ENCODE measurements at places on chromosomes 5 and 9.
A peak's percentile ranks its signal among the peaks of the same experiment; 100 is the strongest.

GRCh38 chr9:120478208-120478607 lies 101.8 kb downstream of the CDK5RAP2 start:
- DNase-seq = no peak

- no peak for DNase-seq
Measured at GRCh38 chr9:132287256-132287760, 67.5 kb downstream of the SETX start.

GRCh38 chr9:101093620-101094019 lies 65.1 kb downstream of the PLPPR1 start:
- no peak for DNase-seq

- DNase-seq = no peak
Measured at GRCh38 chr9:70169222-70169621, 89.6 kb upstream of the SMC5 start.

DNA sequence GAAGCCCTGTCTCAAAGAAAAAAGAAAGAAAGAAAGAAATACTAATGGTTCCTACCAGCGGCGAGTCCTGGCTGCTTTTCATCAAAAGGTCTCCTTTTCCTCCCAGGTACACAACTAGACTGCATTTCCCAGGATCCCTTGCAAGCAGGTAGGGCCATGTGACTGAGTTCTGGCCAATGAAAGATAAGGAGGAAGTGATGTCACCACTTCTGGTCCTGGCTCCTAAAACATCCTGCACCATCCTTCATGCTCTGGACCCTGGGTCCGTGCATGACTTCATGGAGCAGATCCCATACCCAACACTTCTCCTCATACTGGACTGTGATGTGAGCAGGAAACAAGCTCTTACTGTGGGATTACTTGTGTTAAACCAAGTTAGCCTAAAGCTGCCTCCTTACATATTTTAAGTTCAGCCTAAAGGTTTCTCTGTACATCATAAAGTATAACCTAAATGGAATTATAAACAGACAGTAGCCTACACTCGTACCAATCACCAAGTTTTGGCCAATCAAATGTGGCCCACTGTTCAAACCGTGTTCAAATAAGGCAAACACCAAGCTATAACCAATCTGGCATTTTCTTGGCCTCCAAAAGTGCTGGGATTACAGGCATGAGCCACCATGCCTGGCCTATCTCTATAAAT lies 30.2 kb upstream of the FUBP3 start:
- no peak for DNase-seq

GRCh38 chr5:161483721-161484120 lies 62.8 kb downstream of the GABRB2 start:
- DNase-seq = no peak

GRCh38 chr9:133273098-133273497 lies 1.9 kb downstream of the ABO start:
- DNase-seq = no peak

DNA sequence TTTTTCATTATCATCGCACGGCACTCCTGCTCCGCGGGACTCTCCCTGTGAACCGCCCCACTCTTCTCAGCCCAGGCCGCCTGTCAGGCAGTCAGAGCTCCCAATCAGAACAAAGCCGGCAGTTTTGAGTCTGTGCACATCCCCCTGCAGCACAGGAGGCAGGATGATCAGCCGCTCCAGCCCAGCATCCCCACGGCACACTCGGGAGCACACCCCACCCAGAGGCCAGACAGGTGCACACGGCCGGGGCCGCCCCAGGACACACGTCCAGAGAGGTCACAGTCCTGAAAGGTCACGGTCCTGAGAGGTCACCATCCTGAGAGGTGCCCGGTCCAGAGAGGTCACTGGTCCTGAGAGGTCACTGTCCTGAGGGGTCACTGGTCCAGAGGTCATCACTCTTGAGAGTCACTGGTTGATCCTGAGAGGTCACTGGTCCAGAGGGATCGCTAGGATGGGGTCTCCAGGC lies 8.4 kb downstream of the TPPP start:
- no peak for DNase-seq

- no peak for DNase-seq
Measured at GRCh38 chr5:10668697-10669096, 92.3 kb downstream of the DAP start.

DNA sequence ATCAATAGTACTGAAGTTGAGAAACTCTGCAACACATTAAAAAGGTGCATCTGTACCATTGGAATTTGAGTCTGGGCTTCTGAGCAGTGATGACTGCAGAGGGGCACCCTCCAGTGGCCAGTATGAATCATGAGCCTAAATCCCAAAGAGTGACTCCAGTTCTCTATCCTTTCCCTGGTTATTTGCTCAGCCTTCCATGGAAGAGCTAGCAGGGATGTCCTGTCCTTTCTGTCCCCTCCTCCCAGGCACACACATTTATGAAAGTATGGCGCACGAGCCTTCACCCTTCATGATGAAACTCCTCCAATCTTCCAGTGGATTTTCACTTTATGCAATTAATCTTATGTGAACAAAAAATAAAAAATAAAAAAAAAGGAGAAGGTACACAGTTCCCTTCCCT lies 81.0 kb downstream of the ESM1 start:
- peak; percentile 65 for DNase-seq

- DNase-seq = no peak
Measured at GRCh38 chr5:53817183-53817582, 256.7 kb downstream of the NDUFS4 start.

DNA sequence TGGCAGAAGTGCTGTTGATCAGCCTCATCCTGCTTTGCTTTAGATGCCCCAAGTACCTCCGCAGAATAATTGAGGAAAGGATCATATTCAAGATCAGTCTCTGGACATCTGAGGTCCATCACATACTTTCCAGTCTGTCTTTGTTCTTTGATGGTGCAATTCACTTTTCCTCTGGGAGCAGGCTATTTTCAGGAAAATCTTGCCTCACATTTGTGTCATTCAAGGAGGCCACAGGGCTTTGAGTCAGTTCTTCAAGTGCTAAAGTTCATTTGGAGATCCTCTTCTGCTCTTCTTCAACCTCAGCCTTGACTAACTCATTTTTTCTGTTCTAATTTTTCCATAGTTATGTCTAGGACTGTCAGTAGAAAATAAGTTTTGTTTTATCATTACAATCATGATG lies 18.6 kb downstream of the EQTN start:
- DNase-seq = no peak

DNA sequence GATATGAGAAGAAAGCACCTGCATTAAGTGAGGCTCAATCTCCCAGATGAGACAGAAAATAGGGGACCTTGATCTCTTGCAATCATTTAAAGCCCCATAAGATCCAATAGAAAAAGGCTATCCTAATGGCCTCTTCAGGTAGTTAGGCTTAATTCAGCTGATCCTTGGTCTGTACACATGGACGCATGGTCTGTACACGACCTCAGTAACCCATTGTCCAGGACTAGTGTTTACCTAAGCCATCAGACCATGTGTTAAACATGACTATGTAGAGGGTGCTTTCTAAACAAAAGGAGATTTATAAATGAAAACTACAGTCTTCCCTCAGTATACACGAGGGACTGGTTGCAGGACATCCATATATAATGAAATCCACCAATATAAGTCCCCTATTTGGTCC lies 7.5 kb downstream of the MARCHF3 start:
- no peak for DNase-seq

DNA sequence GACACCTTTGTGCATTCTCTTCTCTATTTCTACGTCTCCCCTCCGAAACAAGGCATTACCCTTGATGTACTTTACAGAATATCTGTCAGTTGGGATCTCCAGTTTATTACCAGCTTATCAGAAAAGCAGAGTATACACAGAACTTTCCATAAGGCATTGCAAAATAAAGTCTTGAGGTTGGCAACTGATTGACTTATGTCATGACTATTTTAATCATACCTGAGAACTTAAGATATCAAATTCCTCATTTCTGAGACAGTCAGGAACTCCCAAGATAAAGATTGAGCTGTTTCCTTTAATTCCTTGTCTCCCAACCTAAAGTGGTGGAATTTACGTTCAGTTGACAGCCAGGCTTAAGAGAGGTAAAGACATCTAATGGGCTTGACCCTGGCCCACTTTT lies 110.9 kb downstream of the MEF2C start:
- no peak for DNase-seq

DNA sequence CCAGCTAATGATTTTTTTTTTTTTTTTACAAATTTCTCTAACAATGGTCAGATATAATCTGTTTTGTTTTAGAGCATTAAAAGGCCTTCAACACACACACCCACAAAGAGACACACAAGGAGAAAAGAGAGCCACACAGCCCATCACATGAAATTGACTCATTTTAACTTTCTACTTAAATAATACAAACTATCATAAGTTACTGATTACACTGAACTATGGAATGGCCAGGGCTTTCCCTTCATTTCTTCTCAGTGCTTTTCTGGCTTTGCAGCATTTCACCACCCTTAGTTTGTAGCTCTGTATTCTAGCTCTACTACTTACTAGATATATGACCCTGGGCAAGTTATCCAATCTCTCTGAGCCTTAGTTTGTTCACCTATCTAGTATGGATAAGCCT lies 13.2 kb downstream of the REEP5 start:
- no peak for DNase-seq
